Activated CD4-positive, alpha-beta T cell treated with anti-CD3 and anti-CD28 coated beads, Interleukin-2, amount 50 U/mL, for 16 hours (primary cell): ENCODE measurements at places on chromosomes 11 and 22.
A peak's percentile ranks its signal among the peaks of the same experiment; 100 is the strongest.

GRCh38 chr22:40919446-40919845 is 31.7 kb upstream of the RBX1 start:
- DNase-seq: no peak

- DNase-seq: no peak
Observed at GRCh38 chr11:38510041-38510440, 1912.0 kb upstream of the RAG2 start.

GRCh38 chr11:1513326-1514296 is 27.0 kb upstream of the MOB2 start:
- DNase-seq: no peak

- no peak for DNase-seq
Observed at GRCh38 chr11:19365743-19366410, 125.1 kb upstream of the E2F8 start.

GRCh38 chr11:80598905-80599304 is 1158.1 kb upstream of the TENM4 start:
- no peak for DNase-seq

GRCh38 chr22:22086501-22087158 is 104.0 kb upstream of the TOP3B start:
- DNase-seq: no peak

DNA sequence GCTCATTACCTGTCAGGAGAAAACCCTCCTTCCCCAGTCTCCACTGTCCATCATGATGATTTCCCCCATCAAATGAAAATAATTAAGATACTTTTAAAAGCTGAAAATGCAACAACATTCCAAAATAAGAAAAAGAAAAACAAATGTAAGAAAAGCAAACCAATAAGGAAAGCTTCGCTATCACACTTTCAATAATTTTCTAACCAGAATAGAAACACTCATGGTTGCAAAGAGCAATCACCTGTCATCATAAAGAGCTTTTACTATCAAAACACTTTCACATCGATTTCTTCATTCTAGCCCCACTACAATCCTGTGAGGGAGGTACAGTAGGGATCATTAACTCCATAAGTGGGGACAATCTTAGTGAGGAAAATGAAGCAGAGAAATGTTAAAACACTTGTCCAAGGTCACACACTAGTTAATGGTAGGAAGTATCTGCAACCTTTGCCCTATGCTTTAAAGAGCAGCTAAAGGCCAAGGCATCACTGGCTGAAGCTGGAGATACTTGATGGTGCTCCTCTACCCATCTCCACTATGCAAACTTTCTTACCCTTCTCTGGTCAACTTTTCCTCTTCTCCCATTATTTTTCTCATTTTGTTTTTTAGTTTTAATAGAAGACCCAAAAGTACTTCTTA is 2.6 kb downstream of the RBM4B start:
- DNase-seq: no peak

- peak; percentile 52 for DNase-seq
Observed at GRCh38 chr11:125164422-125165110, at the start of gene PKNOX2. Gene PKNOX2, plus strand, starts transcription at chr11:125164751. Its CDS starts 186,555 bp downstream, at chr11:125351306.

DNA sequence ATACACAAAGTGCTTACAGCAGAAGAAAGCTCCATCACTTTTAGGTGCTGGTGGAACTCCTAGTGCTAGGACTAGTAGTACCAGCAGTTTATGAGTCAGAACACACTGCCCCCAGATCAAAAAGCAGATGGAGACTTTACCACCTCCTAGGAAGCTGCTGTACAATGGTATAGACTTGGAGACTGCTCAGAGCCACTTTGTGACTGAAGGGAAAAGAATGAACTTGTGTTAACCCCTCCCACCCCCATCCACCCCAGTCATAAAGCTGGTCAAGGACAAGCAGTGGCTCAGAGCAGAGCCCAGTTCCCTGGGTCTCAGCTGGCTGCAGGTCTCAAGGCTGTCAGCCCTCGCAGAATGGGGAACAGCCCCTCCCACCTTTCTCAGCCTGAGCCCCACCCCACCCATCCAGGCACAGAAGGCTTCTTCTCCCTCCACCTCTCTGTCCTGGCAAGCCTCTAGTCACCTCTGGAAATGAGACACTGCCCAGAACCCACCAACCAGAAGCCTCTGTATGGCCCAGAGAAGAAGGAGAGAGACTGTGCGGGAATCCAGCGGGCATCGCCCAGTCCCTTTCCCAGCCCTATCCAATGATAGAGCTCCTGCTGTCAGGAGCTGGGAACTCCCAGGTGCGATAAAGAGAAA is 23.8 kb downstream of the PACSIN2 start:
- no peak for DNase-seq

DNA sequence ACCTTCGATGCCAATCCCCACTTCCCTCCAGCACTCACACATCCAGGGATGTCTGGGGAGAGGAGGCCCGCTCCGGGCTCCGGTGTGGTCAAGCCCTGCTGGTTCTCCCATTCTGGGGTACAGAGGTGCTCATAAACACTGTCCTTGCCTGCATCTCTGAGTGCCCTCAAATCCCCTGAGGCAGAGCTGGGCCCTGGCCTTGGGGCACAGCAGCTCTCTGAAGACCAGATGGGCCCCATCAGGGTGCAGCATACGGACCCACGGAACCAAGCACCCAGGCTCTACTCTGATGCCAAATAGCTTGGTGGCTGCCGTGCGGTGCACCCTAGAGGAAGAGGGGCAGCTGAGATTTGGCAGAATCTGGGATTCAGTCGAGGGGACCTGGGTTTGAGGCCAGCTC is 35.7 kb upstream of the NNMT start:
- no peak for DNase-seq

GRCh38 chr11:73323464-73323863 is 15.4 kb downstream of the ARHGEF17 start:
- no peak for DNase-seq

DNA sequence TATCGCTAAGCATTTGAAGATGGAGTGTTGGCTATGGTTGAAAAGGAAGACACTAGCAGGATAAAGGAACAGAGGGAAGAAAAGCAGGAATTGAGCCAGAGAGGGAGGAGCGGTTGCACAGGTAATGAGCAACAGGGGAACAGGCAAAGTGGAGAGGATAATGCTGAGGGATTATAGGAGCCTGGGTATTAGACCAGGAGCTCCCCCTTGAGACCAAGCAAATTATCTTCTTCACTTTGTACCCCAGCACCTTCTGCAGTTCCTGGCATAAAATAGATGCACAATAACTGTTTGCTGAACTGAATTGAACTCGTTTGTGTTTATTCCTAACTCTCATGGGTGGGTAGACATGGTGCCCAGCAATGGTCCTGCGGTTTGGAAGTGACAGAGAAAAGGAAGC is 54.6 kb upstream of the OR5P2 start:
- no peak for DNase-seq

- no peak for DNase-seq
Observed at GRCh38 chr22:28183078-28183860, 264.2 kb upstream of the PITPNB start.

- no peak for DNase-seq
Observed at GRCh38 chr11:67493548-67494370, 10.9 kb downstream of the AIP start.

DNA sequence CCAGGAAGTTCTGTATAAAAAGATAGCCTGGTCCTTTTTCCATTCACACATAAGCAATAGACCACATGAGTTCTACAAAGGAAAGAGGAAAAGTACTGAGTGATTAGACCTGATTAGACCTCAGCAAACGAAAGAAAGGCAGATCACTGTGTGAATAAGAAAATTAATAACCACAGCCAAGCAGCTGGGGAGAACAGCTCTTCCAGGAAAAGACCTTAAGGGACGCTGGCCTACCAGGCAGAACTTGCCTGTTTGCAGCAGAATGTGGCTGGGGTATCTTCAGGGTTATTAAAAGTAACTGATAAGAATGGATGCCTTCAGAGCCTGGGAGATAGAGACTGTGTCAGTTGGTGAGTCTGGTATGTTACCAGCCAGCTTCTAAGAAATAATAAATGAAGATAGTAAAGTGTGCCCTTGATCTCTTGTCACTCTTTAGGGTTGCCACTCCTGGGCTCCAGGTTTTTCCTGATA is 172.9 kb downstream of the DBX1 start:
- DNase-seq: no peak

GRCh38 chr11:36748836-36749235 is 150.8 kb upstream of the RAG2 start:
- DNase-seq: no peak

DNA sequence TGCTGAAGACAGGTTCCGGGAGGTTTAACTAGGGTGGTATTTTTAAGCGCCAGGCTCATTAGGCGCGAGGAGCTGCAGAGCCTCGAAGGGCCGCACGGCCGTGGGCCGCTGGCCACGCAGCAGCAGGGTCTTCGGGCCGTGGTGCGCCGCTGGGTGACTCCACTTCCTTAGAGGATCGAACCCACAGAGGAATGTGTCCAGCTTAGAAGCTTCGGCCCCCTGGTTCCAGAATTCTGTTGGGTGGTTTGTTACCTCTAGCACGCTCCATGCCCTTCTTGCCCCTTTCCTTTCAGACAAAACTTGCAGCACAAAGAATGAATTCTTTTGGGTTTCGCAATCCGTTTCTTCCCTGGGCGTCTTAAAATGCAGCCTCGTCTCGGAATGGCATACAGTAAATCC is 773 bp upstream of the PATL1 start:
- no peak for DNase-seq
